ENCODE measurements at places on chromosomes 1 and 21.

- no peak for DNase-seq
Measured at GRCh38 chr1:215111916-215112315, 29.4 kb downstream of the KCNK2 start.

DNA sequence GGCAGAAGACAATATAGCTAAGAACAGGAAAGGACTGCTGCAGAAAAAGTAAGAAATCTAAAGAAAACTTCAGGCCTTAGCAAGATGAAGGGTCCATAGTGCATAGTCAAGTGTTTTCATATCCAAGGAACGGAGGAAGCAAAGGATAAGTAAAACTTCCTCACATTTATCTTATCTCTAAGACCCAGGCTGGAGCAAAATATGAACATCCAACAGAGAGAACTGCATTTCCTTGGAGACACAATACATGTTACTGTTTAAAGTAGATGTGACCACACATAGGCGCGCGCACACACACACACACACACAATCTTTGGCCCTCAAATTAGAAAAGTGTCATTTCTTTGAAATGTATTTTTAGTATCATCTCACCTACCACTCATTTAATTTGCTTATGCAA, 66.7 kb downstream of the TTLL7 start:
- no peak for DNase-seq

- no peak for DNase-seq
Measured at GRCh38 chr1:28986306-28986910, 72.0 kb downstream of the EPB41 start.

DNA sequence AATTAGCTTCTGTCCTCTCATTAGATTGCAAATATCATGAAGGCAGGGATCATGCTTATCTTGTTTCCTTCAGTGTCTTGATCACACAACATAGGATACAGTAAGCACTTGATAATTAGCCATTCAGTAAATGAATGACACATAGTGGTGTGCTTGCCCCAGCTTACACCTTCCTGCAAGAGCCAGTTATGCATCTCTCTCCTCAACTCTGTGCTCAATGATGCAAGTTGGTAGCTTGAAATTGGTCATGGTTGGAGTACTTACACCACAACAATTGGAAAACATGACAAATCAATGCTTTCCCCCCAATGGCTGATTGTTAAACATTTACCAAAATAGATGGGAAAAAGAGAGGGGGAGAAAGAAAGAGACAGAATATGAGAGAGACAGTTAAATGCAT, 129.2 kb downstream of the NUF2 start:
- DNase-seq = no peak

- DNase-seq = no peak
Measured at GRCh38 chr1:164265232-164265631, 293.8 kb upstream of the PBX1 start.
